ENCODE measurements at places on chromosomes 5 and 9. TPM values are rescaled to one million over a fixed set of nuclear protein-coding genes. Genes with fewer than 3 reads are reported as not detected.

DNA sequence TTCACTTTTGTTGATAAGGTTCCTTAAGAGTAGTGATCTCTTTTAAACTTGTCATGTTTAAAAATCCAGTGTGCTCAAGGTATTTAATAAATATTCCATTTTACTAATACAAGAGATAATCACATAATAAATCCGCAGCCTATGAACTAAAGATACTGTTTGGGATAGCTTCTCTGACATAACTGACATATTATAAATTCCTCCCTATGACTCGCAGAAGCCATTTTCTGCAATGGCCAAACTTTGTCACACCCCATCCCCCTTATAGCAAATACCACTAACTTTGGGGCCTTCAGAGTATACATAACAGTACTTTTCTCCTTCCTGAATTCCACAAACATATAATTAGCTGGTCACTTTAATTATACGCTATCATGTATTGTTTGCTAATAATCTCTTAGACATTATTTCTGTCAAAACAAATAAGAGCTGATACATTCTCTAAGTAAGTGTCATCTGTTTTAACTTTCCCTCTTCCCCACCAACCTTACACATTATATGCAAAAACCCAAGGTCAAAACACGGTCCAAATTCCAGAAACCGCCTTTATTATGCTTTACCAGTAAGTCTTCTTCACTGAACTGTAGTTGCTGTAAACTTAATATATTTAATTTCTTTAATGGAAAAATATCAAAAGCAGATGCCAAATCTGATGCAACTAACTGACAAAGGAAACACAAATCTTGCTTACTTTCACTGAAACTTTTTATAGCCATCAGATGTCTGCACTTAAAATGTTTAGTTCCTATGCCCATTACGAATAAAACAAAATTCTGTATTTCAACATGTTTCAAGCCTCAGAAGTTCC lies 971 bp downstream of the TMEM267 start:
- H3K27ac ChIP-seq, result peak overlapping the region; percentile 96
- H3K4me3 ChIP-seq, result peak overlapping the region; percentile 80
- no peaks in the 10 kb centered on the region for H3K36me3 ChIP-seq

GRCh38 chr5:50898966-50899365 lies 232.5 kb downstream of the PARP8 start:
- no peaks in the 10 kb centered on the region for H3K27me3 ChIP-seq
- no peak for DNase-seq
- no peak overlapping the region for H3K4me3 ChIP-seq
- H3K4me1 ChIP-seq, result no peaks in the 10 kb centered on the region

DNA sequence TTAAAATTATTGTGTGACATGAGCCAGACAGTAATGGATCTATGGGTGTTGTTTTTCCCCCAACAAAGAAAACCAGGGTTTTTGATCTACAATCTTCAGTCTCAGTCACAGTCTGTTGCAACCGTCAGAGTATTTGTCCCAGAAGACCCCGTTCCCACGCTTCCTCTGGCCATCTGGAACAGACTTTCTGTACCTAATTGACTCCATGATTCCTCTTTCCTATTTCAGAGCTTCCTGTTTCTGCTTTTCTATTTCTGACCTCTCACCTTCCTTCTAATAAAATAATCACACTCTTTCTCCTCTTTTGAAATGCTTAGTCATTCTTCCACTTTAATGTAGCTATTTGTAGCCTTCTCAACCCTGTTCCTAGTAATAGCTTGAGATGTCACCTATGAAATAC lies 1044.8 kb downstream of the DTWD2 start:
- H3K27me3 ChIP-seq, result no peaks in the 10 kb centered on the region
- DNase-seq, result no peak
- no peaks in the 10 kb centered on the region for H3K4me1 ChIP-seq

- no peak overlapping the region for H3K4me3 ChIP-seq
- H3K36me3 ChIP-seq, result no peaks in the 10 kb centered on the region
- no peaks in the 10 kb centered on the region for H3K4me1 ChIP-seq
- no peak for DNase-seq
- H3K27ac ChIP-seq, result no peak overlapping the region
- H3K27me3 ChIP-seq, result no peaks in the 10 kb centered on the region
These were observed 69.6 kb upstream of the NR5A1 start for GRCh38 chr9:124576751-124577150.

DNA sequence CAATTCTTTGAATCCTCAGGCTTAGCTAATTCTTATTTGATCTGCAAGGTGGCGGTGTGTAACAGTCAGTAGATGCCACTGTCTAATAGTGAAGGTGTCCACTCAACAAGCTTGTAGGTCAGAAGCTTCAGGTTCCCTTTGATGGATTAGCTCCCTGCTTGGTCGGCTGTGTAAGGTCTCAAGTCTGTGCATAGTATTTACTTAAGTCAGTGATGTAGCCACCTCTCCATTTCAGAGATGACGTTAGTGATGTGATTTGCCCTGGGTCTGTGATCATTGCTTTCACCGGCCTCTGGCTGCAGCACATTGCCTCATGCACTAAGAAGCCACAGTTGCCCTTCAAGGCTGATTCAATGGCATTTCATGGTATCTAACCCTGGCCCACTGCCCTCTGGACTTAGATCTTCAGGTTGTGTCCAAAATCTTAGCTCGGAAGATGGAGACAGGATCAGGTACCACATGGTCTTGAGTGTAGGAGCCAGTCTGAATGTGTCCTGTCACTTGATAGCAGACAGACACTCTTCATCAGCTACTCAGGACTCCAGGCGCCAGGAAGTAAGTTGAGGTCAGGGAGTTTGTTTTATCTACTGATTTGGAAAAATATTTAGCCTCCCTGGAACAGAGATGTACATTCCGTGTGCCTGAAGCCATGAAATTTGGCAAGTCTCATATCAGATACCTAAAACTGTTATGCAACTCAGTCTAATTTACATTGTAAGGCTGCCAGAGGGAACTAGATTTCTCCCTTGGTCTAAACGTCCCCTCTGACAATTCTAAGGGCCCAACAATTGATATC lies 42.9 kb downstream of the SUB1 start:
- no peaks in the 10 kb centered on the region for H3K4me1 ChIP-seq
- no peaks in the 10 kb centered on the region for H3K36me3 ChIP-seq
- H3K27ac ChIP-seq, result no peak overlapping the region
- no peak overlapping the region for H3K4me3 ChIP-seq

DNA sequence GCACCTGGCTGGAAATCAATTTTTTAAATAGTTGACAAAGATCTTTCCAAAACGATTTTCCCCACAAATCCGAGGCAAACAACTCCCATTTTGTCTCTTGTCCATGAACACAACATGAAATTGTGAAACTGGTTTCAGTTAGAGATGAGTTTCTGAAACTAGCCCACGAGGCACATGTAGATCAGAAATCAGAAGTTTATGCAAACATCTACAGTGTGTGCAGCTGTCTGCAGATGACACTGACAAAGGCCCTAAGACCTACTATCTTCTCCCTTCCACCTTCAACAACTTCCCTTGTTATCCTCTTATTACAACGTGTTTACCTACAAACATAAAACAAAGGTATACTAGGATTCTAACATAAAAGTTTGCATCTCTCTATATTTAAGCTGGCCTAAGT lies 183.3 kb downstream of the DIRAS2 start:
- H3K4me3 ChIP-seq, result no peak overlapping the region
- H3K36me3 ChIP-seq, result no peaks in the 10 kb centered on the region
- no peak for DNase-seq
- peaks cover 3% of the 10 kb centered on the region for H3K4me1 ChIP-seq
- H3K27ac ChIP-seq, result no peak overlapping the region

- H3K27me3 ChIP-seq, result no peaks in the 10 kb centered on the region
- no peaks in the 10 kb centered on the region for H3K36me3 ChIP-seq
- no peak overlapping the region for H3K4me3 ChIP-seq
- DNase-seq, result no peak
- H3K27ac ChIP-seq, result no peak overlapping the region
These were observed 257.8 kb downstream of the GOLPH3 start for GRCh38 chr5:31916327-31916726.

DNA sequence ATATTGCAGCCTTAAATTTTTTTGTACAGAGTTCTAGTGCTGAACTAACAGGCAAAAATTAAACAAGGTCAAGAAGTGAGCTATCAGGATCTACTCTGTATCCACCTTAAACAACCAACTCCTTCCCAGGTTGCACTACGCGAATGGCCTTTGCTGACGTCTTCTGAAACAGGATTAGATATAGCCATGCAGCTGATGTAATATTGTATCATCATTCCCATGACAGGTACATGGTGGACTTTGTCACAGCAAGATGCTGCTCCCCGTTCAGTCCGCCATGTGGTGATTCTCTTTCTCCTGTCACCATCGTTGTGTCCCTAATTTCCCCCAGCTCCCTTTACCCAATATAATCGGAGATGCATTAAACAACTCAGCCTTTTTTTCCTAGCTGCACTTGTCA lies 328.9 kb downstream of the DEPDC1B start:
- H3K27ac ChIP-seq, result no peak overlapping the region
- H3K4me1 ChIP-seq, result no peaks in the 10 kb centered on the region
- H3K4me3 ChIP-seq, result no peak overlapping the region
- H3K27me3 ChIP-seq, result no peaks in the 10 kb centered on the region
- H3K36me3 ChIP-seq, result no peaks in the 10 kb centered on the region

- H3K27ac ChIP-seq, result no peak overlapping the region
- H3K36me3 ChIP-seq, result no peaks in the 10 kb centered on the region
- DNase-seq, result no peak
- no peak overlapping the region for H3K4me3 ChIP-seq
- no peaks in the 10 kb centered on the region for H3K4me1 ChIP-seq
These were observed 43.2 kb upstream of the RICTOR start for GRCh38 chr5:39117401-39117800.

The DCTN3 gene
- polyA plus RNA-seq, result 67.2 TPM

DNA sequence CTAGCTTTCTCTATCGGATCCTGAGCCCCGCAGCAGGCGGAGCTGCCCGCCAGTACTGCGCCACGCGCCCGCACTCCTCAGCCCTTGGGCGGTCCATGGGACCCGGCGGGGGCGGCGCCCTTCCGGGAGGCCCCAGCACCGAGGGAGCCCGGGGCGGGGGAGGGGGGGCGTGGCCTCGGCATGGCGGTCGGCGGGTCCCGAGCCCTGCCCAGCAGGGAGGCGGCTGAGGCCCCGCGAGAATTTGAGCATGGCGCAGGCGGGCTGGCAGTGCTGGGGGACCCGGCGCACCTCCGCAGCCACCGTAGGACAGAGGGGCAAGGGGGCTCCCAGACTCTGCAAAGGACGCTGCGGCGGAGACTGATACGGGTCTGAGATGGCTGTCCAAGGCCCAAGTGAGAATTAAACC lies 6.8 kb downstream of the ZDHHC11B start:
- no peak overlapping the region for H3K4me3 ChIP-seq
- DNase-seq, result no peak
- H3K27me3 ChIP-seq, result no peaks in the 10 kb centered on the region
- no peaks in the 10 kb centered on the region for H3K4me1 ChIP-seq
- peaks cover 2% of the 10 kb centered on the region for H3K36me3 ChIP-seq
